ENCODE measurements at places on chromosomes 13 and 19.

GRCh38 chr19:54937926-54938325, 9.4 kb downstream of the NLRP7 start:
- DNase-seq, result no peak

DNA sequence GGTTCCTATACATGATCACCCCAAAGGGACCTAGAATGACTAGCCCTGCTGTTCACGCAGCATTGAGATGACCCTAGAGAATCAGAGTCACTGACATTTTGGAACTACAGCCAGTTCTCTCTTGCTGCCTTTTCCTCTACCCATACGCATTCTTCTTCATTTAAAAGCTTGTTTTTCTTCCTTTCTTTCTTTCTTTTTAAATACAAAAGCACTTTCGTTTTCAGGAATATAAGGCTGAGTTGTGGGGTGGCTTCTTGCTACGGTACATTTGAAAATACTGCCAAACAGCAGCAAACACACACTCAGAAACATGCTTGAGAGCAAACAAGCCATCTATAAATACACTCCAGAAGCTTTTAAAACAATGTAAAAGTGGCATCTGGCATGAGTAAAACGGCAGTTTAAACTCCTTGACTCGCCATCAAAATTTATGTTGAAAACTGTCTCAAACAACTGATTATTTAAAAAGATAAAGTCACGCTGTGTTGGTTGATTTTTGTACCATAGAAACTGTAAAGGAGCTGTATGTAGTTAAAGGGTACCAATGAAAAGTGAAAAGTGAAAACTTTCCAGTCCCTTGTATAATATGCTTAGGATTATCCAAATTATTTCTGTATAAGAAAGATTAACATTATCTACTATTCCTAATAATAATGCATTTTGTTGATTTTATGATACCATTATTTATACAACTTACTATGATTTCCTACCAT, 95.6 kb downstream of the PCDH9 start:
- no peak for DNase-seq

DNA sequence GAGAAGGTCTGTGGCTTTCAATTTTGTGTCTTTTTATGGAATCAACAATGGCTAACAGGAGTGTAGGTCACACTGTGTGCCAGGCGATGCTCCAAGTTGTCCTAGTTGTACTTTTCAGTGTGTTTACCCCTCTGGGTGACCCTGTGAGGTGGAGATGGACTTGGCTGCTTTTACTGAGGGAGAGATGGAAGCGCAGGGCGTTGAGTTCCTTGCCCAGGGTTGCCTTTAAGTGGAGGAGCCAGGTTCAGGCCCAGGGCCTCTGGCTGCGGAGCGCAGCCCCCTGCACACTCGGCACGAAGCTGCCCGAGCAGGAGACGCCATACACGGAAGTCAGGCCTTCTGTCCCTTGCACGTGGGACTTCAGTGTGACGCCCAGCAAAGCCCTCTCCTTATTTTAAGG, 112.8 kb downstream of the RAB20 start:
- no peak for DNase-seq

GRCh38 chr19:46371371-46371901, 24.5 kb downstream of the PPP5C start:
- DNase-seq, result no peak

GRCh38 chr13:27007166-27007565, 164.4 kb downstream of the USP12 start:
- DNase-seq, result no peak

DNA sequence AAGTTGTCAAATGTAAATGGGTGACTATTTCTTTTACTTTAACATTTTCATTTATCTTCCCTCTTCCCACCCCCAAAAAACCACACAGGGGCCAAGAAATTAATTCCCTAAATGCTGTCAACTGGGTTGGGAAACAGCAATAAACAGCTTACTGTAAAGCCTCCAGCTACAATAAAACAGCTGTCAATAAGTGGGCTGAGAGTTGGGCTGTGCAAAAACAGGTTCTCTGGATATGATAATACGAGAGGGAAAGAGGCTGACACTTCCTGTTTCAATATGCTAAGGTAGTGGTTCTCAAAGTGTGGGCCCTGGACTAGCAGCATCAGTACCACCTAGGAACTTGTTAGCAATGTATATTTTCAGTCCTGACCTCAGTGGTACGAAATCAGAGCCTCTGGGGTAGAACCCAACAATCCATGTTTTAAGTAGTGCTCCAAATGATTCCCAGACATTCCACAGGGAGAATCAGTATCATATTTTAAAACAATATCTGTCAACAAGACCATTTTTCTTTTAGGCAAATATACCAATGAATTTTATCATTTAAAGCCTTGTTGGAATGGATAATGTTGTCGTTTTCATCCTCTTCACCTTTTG, 8.4 kb downstream of the PCDH9 start:
- DNase-seq, result no peak

DNA sequence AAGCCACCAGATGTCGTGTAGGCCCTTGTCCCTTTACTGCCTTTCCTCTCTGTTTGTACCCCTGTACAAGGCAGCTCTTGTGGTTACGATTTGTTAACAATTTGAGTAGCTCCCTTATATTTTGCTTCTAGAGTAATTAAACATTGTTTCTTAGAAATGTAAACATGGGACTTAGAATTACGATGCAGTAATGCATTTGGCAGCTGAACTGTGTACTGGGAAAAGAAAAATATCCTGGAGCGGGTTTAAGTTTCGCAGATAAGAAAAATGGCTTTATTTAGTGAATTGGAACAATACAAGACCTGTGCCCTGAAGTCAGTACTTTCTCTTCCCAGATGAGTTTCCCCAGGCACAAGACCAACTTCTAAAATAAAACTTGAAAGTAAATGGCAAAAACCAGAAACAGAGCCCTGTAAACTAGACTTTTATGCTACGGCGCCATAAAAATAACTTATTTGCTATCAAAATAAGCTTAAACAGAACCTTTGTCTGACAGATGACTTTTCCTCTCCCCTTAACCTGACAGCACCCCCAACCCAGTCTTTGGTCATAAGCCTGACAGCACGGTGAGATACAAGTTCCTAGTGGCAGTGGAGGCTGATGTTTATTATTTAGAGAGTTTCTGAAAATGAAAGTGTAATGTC, 63.0 kb downstream of the LRCH1 start:
- DNase-seq, result no peak

DNA sequence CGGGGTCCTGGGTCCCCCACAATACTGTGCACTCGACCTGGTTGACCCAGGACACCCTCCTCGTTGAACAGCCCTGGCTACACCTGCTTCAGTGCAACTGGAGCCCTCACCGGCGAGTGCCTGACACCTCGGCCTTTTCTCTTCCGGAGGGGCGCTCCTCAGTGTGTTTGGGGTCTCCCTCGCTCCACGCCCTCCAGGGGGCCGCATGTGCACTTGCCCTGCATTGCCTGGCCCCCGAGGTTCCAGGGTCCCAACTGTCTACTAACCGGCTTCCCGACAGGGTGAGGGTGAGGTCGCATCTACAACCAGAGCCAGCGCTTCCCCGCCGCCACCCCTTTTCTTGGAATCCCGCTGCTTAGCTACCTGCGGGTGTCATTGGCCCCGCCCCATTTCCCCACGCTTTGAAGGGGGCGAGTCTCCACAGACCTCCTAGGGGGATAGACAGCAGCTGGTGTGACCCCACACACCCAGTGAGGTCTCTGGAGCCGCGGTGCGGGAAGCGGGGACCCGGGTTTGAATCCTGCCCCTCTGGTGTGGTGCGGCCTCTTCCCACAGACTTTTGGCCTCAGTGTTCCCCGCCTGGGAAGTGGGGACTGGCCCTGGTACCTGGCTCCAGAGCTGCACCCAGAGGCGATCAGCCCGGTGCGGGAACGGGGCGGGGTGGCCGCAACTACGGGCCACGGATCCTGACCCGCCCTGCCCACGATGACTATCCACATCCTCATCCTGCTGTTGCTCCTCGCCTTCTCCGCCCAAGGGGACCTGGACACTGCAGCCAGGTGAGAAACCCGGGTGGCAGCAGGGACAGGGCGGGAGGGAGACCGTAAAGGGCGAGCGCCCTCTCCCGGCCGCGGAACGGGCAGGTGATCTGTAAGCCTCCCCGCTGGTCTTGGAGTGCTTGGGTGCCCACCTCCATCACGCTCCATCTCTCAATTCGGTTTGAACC, at the start of gene ADM5:
TSS of gene ADM5 (plus strand) at position 462 of the 946 bp plus-strand sequence. CDS start at position 706, 244 bp downstream.
- no peak for DNase-seq

GRCh38 chr13:61830475-61830874, 414.8 kb upstream of the PCDH20 start:
- no peak for DNase-seq

GRCh38 chr19:19670070-19670551, 1.5 kb downstream of the ZNF101 start:
- DNase-seq, result no peak

GRCh38 chr19:27806471-27807070, 1406.4 kb downstream of the UQCRFS1 start:
- DNase-seq, result no peak

GRCh38 chr13:28408235-28408848, 86.6 kb downstream of the FLT1 start:
- no peak for DNase-seq

- no peak for DNase-seq
Observed at GRCh38 chr19:33332248-33332647, 29.9 kb upstream of the CEBPA start.

GRCh38 chr19:56983804-56984203, 136.0 kb upstream of the USP29 start:
- DNase-seq, result no peak

GRCh38 chr13:44350775-44351504, 22.7 kb upstream of the SERP2 start:
- DNase-seq, result no peak

GRCh38 chr13:30413842-30414241, 8.5 kb upstream of the UBE2L5 start:
- no peak for DNase-seq

DNA sequence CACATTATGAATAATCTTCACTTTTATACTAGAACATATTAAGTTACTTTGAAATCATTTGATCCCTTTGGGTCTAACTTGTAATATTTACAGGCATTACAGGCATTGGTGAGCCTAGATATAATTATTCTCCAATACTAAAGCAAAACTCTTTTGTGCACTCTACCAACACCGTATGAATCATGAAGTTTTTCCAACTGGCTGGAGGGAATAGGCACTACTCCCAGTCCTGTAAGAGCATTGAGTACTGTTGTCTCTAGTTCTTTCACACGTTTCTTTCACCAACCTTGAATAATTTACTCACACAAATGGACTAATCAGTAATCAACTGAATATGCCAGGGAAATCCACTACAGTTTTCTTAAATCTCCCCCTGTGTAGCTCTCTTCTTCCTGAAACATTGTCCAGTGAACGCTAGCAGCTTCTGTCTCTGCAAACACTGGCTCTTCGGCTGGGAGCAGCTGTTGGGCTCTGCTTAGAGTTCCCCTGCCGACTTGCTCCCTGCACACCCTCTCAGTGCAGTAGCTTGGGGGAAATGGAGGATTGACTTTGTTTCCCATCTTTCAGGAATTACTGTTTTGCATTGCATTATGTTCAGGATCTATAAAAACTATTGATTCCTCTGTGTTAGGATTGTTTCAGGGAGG, 476.7 kb downstream of the RFC3 start:
- DNase-seq, result no peak

- DNase-seq, result no peak
Observed at GRCh38 chr19:18100710-18101109, 3.1 kb downstream of the MAST3 start.

- DNase-seq, result no peak
Observed at GRCh38 chr13:112832811-112833210, 136.2 kb upstream of the MCF2L start.

GRCh38 chr19:43623889-43624670, 4.7 kb upstream of the ZNF428 start:
- no peak for DNase-seq

DNA sequence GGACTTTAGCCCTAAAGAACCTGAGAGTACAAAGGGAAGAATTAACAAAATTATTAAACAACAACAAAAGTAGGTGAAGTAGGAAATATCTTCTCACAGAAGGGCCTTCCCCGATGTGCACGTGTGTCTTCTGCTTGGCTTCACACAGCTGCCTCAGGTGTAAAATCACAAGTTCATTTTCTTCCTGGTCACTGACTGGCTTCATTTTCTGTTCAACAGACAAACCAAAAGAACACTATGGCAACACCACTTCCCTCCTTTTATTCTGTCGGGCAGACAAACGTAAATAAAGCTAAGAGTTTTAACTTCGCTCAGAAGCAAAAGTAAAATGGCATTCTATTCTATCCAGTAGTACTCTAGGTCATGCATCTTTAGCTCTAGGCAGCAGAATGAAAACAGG, 140.9 kb downstream of the TBC1D4 start:
- no peak for DNase-seq

DNA sequence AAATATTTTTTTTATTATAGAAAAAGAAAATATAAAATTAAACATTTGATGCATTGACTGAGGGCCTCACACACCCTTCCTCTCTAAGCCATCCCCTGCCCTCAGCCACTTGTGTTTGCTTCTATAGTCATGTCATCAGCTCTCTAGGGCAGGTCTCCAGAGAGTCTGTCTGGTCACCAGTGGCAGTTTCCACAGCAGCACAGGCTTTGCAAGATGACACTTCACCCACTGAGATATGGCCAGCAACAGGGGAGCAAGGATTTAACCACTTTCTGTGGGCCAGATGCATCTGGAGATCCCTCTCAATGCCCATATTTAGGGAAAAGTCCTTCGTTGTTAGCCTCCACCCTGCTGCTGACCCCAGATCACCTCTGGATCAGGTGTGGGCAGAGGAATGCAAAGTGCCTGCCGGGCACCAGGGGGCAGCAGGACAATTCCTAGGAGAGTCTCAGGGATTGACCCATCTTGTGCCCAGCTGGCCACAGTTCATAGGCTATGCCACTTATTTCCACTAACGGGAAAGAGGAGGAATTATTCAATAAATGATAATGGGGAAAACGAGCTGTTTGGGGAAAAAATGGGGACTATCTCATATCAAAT, 4.8 kb downstream of the ABCC4 start:
- no peak for DNase-seq

DNA sequence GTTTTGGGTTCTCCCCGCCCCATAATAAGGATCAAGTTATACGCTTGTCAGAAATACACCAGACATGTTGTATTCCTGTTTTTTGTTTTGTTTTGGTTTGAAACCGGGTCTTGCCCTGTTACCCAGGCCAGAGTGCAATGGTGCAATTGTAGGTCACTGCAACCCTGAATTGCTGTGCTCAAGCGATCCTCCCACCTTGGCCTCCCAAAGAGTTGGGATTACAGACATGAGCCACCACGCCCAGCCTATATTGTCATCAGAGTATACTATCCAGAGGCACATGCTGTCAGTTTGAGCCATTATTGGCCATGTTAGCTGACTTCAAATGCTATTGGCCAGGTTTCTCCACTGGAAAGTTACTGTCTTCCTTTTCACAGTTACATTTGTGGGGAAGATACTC, 9.8 kb downstream of the SAFB start:
- DNase-seq, result no peak

DNA sequence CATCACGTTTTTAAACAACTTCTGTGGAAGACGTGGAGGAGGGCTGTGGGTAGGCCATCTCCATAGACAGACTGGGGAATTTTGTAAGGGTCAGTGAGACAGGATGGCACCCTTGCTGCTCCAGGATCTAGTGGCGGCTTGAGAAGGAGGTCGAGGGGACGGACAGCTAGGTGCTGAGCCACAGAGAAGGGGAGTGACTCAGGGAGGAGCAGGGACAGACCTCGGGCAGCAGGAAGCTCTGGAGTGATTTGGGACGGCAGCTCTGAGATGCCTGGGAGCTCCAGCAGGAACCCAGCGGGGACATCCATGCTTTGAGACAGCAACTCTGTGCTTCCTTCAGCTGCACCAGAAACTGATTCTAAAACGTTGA, 169.1 kb upstream of the SOX1 start:
- DNase-seq, result no peak
